ENCODE measurements at places on chromosomes 6 and 20.
A peak's percentile ranks its signal among the peaks of the same experiment; 100 is the strongest.

DNA sequence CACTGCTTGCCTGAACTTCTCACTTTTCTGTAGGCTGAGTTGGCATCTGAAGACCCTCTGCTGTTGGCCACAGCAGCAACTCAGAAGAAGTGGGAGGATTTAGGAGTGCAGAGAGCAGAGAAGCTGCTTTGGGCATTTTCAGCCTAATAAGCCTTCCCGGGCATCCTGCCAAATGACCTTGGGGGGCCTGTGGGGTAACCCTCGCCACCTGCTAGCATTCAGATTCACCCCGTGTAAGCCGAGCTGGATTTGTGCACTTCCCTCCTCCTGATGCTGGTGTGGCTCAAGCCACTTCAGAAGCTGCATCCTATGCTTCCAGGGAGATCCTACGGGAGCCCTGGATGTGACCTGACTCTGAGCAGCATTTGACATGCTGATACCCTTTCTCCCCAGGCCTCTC, 114.8 kb downstream of the LRFN2 start:
- no peaks in the 10 kb centered on the region for H3K36me3 ChIP-seq
- DNase-seq, result no peak
- H3K4me3 ChIP-seq, result no peak overlapping the region

- H3K27me3 ChIP-seq, result peaks cover 99% of the 10 kb centered on the region
- DNase-seq, result no peak
- H3K4me1 ChIP-seq, result peaks cover 59% of the 10 kb centered on the region
- no peak overlapping the region for H3K27ac ChIP-seq
- H3K36me3 ChIP-seq, result no peaks in the 10 kb centered on the region
- H3K4me3 ChIP-seq, result no peak overlapping the region
These were observed 4.8 kb downstream of the SLC32A1 start for GRCh38 chr20:38728911-38729642.

- H3K36me3 ChIP-seq, result no peaks in the 10 kb centered on the region
- DNase-seq, result no peak
- no peaks in the 10 kb centered on the region for H3K4me1 ChIP-seq
- H3K4me3 ChIP-seq, result no peak overlapping the region
- no peak overlapping the region for H3K27ac ChIP-seq
- H3K27me3 ChIP-seq, result peaks cover 2% of the 10 kb centered on the region
These were observed 2.7 kb downstream of the CST9L start for GRCh38 chr20:23565503-23566045.

DNA sequence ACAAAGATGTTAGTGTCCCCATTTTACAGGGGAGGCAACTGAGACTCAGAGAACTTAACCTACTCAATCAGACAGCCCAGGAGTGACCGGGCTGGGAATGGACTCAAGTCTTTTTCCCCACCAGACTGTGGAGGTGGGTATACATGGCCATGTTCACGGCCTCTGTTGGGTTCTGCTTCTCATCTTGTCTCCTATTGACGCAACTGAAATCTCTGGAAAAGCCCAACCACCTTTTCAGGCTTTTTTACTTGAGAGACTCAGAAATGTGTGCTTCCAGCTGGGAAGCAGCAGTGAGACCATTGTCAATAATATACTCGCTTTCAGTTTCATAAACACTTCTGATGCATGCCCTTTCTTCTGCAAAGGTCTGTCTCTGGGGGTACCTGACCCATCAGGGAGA, 70.7 kb downstream of the SOBP start:
- H3K36me3 ChIP-seq, result no peaks in the 10 kb centered on the region
- no peak overlapping the region for H3K27ac ChIP-seq
- no peaks in the 10 kb centered on the region for H3K4me1 ChIP-seq
- H3K4me3 ChIP-seq, result no peak overlapping the region

GRCh38 chr20:49602345-49603208, 34.6 kb upstream of the PTGIS start:
- H3K4me3 ChIP-seq, result no peak overlapping the region
- H3K36me3 ChIP-seq, result no peaks in the 10 kb centered on the region
- no peak for DNase-seq
- H3K4me1 ChIP-seq, result no peaks in the 10 kb centered on the region
- no peak overlapping the region for H3K27ac ChIP-seq
- peaks cover 1% of the 10 kb centered on the region for H3K27me3 ChIP-seq

DNA sequence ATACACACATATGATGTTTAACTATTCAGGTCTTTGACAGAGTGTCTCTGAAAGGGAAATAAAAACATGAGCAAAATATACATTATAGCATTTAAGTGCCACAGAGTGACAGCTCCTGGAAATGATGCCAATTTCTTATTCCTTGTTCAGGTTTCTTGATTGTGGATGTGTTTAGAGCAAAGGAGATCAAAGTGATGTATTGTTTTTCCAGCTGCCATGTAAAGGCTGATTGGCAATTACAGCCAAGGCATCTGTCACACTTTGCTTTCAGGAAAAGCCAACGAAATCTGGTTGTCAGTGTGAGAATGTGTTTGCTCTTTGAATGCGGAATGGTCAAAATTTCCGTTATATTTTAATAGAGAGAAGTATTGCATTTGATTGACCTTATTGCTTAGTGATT, 347.8 kb upstream of the FLRT3 start:
- DNase-seq, result no peak
- H3K27ac ChIP-seq, result no peak overlapping the region
- no peak overlapping the region for H3K4me3 ChIP-seq
- no peaks in the 10 kb centered on the region for H3K36me3 ChIP-seq
- H3K4me1 ChIP-seq, result no peaks in the 10 kb centered on the region
- H3K27me3 ChIP-seq, result no peaks in the 10 kb centered on the region

DNA sequence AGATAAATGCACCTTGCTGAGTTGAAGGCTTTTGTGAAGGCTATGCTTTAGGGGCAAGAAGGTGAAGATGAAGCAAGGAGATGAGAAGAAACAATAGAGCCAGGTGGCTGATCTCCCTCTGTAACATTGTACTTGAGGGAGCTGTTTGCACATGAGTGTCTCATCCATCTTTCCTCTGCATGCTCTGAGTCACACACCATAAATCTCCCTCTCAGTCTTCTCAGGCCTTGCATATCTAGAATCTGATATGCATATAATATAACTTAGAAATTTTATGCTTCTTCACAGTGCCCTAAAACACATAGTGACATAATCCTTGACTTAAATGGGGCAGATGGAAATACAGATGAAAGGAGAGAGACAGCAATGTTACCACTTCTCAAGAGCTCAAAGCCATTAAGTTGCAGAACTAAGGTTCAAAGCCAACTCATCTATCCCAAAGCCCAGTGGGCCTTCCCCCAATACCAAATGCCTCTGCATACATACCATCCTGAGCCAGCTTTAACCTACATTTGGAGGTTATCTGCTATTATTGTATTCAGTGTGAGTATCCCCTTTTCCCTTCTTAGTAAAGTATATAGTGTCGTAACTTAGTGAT, 62.4 kb upstream of the STXBP5 start:
- H3K27ac ChIP-seq, result no peak overlapping the region
- peak; percentile 6 for DNase-seq
- no peaks in the 10 kb centered on the region for H3K27me3 ChIP-seq
- no peaks in the 10 kb centered on the region for H3K4me1 ChIP-seq
- H3K4me3 ChIP-seq, result no peak overlapping the region

DNA sequence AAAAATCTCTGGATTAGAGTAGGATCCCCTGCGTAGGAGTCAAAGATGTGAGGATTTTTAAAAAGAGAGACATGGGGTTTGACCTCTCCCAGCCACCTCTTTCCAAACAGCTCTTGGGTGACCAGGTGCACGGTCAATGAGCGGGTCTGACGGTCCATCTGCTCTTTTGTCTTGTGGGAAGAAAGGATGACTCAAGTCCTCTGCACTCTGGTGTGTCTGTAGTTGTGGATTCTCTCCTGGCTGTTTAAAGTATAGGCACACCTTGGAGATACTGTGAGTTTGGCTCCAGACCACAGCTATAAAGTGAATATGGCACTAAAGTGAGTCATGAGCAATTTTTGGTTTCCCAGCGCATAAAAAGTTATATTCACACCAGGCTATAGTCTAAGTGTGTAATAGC, 209.8 kb downstream of the BMP7 start:
- no peaks in the 10 kb centered on the region for H3K27me3 ChIP-seq
- no peak overlapping the region for H3K4me3 ChIP-seq
- no peak overlapping the region for H3K27ac ChIP-seq
- DNase-seq, result no peak
- H3K36me3 ChIP-seq, result no peaks in the 10 kb centered on the region
